Activated T-cell treated with anti-CD3 and anti-CD28 coated beads, Interleukin-2, amount 50 U/mL, for 48 hours (primary cell): ENCODE measurements at places on chromosomes 11 and 22.

DNA sequence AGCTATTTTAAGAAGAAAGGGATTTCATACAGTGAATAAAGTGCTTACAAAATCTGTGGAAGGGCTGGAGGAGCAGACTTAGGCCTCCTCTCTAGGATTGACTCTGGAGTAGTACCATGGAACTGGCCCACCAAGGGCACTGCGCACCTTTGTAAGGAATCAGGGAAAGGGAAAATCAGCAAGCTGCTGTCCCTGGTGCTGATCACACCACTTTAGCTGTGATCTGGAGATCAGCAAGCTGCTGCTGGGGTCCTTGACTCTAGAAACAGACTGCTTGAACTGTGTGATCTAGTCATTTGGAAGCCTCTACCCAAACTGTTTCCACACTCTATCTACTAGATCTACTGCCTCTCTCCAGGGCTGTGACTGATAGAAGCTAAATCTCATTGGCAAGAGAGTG, 18.4 kb upstream of the TECTA start:
- no peak for DNase-seq

DNA sequence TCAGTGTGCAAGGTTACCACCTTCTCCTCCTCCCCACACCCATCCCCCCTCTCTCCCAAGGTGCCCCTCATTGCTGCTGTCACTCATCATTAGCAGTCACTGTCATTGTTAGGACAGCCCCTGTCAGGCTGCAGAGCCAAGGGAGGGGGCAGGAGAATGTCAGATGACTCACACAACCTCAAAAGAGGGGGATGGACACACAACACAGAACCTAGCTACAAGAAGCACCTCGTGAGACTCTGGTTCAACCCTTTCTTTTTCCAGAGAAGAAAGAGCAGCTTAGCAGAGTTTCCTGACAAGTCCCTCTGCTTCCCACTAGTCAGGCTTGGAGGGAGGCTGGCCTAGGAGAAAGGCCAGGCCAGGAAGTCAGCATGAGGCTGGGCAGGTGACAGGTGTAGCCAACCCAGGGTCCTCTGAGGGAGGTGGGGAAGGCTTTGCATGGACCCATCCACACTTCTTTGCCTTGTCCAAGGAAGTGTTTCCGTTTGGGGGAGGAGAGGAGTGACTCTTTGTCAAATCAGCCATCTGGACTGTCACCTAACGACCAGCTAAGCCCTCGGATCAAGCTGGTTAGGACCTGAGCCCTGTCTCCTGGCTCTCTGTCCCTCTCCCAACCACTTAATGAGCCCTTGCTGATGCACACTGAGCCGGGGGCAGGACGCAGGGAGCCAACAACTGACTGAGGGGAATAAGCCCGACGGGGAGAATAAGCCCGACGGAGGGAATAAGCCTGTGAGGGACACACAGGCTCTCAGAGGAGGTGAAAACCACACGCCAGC, 18.3 kb downstream of the ADORA2A start:
- DNase-seq, result peak; percentile 46

GRCh38 chr11:86991341-86991740, 36.1 kb upstream of the FZD4 start:
- DNase-seq, result no peak

GRCh38 chr11:125313271-125314219, 149.0 kb downstream of the PKNOX2 start:
- no peak for DNase-seq

DNA sequence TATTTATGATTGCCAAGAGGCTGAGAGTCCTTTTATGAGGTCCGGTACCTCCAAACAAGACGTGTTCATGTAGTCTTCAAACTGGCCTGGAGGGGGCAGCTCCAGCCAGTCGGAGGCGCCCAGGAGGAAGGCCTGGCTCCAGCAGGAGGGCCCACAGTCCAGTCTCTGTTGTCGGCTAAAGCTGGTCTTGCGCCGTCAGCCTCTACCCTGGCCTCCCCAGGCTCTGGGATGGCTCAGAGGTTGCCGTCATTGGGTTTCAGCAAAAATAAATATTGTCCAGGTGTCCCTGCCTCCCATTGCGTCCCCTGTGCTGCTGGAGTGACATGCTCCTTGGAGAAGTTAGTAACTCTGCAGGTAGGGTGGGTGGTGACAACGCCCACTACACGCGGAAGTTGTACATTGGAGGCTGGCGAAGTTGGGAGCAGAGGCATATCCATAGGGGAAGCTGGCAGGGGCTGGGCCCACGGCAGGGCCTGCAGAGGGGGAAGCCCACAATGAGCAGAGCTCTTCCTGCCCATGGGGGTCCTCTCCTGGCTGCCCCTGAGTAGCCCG, 1.0 kb upstream of the SLC25A1 start:
- DNase-seq, result peak; percentile 71

DNA sequence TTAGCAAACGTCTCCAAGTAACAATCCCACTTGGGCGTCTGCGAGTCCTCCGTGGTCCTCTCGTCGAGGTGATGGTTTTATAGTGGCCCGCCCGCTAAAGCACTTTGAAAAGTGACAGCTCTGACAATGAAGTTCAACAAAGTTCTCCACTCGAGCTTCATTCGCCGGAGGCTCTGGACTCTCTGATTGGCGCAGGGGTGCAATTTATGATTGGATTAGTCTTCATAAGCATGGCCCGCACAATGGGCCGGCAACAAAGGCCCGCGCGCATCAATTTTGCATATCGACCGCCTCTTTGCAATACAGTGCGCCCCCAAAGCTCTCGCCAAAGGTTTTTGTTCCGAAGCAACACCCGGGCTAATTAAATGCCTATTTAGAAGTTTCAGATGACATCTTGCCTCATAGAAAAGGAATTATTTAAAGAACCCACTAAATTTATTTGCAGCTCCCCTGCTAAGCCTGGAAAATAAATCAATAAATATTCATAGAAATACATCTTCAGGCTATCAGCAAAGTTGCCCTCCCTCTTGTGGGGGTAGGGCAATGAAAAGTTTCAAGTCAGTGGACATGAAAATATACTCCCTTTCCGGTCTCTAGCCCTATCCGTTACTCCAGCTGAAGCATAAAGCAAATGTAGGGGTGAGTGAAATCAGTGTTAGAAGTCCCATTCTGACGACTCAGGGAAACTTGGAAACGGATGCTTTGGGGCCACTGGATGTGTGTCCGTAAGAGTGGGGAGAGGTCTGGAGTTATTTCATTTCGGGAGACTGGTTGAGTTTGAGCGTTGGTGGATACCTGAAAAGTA, at the start of gene DBX1:
TSS of gene DBX1 (minus strand) at position 51 of the 805 bp plus-strand sequence. CDS start 151 bp downstream, outside the sequence.
- DNase-seq, result peak; percentile 28
